ENCODE measurements at places on chromosomes 6 and 20.

DNA sequence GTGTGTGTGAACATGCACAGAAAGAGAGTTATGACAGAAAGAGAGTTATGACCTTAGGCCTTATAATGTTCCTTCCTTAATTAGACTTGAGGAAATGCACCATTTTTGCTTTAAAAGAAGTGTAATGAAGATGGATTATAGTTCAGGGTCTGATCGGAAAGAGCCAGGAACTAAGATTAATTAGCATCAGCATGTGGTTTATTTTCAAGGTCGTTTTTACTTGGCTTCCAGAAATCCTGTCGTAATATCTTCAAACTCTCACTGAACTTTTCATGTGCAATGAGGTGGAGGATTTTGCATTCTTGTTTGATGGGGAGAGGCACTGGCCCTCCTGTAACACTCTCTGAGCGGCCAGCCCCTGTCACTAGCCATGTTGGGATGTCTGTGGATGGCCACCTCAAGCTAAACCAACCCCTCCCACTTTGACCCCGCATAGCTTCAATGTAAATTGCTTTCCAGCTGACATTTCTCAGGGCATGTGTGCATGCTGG lies 116.8 kb downstream of the CDC5L start:
- no peak for DNase-seq

DNA sequence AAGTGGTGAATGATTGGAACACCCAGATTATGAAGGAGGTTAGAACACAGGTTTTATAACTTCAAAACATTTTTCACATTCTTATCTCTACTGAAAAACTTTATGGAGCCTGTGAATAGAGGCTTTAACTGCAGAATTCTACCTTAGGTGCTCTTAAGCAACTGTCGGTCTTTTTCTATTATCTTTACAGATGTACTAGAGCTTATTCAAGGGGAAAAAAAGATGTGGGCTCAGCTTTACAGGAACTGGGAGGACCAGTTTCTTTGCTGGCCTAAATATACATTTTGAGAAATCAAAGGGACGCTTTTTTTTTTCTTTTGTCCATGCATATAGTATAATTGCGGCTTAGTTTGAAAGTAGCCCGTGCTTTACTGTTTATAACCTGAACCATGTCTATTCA lies 58.9 kb downstream of the UST start:
- no peak for DNase-seq

DNA sequence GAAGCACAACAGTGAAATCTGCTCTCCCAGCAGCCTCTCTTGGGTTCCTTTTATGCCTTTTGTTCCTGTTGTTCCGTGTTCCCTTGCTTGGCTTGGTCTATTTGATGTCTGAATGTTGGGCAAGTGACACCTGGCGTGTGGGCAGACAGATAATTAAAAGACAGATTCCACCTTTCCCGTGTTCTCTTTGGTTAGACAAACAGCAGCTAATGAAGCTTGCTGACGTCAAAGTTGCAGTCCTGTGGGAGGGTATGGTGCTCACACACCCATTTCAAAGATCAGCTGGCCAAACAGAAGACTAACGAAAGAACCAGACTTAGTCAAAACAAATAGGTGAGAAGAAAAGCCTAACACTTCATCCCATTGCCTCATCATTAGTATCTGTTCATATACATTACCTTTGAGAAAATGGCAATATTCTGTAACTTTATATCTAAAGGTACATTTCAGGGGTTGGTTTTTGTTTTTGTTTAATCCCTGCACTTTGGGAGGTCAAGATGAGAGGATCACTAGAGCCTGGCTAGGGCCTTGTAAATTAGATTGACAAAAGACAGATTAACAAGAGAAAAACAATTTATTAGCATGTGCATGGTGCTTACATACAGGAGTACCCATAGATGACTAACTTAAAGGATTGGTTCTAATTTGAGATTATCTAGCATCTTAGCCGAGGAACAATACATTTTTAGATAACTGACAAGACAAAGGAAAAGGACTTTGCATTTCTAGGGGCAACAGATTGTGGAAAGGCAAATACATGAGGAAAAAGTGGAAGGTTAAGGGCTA lies 48.9 kb upstream of the TNFRSF21 start:
- no peak for DNase-seq

- no peak for DNase-seq
Measured at GRCh38 chr6:52155791-52156576, 30.2 kb upstream of the IL17A start.

DNA sequence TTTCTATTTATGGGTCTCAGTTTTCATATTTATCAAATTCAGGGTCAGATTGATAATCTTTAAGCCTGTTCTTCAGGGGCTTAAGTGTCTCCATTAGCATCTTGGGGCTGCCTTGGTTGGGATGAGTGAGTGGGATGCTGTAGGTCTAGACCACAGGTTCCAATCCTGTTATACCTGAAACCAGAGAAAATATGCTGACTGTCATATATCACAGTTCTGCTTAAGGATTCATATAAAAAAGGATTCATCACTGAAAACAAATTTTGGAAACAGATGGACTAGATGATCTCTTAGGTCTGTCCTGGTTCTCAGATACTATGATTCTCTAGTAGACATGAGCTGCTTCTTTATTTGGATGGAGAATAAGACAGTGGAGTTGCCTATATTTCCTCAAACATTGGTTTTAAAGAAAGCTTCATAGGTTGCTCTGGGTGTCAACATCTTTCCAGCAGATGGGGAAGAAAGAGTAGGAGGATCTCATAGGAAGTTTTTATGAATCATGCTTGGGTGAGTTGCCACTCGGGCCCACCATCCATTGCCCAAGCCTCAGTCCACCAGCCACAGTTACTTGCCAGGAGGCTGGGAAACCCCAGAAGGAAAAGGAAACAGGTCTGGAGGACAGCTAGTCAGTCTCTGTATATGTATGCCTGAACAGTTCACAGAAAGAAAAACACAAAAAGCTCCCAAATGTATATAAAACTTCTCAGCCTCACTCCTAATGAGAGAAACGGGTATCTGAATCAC lies 42.9 kb upstream of the MAP7 start:
- no peak for DNase-seq

DNA sequence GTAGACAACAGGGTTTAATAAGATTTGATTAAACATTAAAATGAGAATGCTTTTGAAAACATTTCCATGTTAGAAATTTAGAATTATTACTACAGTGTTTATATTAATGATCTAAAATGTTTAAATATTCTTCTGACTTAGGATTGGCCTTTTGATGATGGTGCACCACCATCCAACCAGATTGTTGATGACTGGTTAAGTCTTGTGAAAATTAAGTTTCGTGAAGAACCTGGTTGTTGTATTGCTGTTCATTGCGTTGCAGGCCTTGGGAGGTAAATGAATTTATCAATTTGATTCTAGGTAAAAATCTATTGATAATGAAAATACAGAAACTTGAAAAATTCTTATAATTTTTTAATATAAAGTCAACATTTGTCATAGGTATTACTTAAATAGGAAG lies 6.5 kb downstream of the LOC128125822 start:
- DNase-seq = no peak
